ENCODE measurements at places on chromosomes 13 and 19.

- no peak for DNase-seq
Measured at GRCh38 chr19:1066251-1066747, 668 bp upstream of the ARHGAP45 start.

DNA sequence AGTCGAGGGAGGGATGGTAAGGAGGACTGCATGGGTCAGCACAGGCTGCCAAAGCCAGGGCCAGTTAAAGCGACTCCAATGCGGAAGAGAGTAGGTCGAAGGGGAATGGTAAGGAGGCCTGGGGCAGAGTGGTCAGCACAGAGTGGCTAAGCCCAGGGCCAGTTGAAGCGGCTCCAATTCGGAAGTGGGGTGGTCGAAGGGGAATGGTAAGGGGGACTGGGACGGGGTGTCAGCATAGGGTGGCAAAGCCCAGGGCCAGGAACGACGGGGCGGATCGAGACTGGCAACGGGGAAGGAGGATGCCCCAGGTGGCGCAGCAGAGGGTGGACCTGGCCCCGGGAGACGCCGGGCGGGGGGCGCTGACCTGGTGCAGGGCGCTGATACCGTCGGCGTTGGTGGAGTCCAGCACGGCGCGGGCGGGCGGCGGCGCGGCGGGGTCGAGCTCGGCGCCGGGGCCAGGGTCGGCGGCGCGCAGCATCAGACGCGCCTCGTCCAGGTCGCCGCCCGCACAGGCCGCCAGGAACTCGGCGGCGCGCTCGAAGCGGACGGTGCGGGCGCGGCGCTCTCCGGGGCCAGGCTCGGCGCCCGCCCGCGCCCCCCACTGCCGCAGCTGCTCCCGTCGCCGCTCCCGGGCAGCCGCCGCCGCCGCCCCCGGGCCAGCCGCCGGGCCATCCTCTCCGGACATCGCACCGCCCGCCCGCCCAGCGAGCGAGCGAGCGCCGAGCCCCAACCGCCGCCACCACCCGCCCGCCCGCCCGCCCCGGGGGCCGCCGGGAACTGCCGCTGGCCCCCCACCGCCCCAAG, at the start of gene PPP1R12C:
Gene PPP1R12C, minus strand, starts transcription at position 779 of the 804 bp plus-strand sequence. Its CDS starts 94 bp downstream, at position 685.
- no peak for DNase-seq

GRCh38 chr13:79722885-79723445, 242.0 kb downstream of the NDFIP2 start:
- DNase-seq: no peak

DNA sequence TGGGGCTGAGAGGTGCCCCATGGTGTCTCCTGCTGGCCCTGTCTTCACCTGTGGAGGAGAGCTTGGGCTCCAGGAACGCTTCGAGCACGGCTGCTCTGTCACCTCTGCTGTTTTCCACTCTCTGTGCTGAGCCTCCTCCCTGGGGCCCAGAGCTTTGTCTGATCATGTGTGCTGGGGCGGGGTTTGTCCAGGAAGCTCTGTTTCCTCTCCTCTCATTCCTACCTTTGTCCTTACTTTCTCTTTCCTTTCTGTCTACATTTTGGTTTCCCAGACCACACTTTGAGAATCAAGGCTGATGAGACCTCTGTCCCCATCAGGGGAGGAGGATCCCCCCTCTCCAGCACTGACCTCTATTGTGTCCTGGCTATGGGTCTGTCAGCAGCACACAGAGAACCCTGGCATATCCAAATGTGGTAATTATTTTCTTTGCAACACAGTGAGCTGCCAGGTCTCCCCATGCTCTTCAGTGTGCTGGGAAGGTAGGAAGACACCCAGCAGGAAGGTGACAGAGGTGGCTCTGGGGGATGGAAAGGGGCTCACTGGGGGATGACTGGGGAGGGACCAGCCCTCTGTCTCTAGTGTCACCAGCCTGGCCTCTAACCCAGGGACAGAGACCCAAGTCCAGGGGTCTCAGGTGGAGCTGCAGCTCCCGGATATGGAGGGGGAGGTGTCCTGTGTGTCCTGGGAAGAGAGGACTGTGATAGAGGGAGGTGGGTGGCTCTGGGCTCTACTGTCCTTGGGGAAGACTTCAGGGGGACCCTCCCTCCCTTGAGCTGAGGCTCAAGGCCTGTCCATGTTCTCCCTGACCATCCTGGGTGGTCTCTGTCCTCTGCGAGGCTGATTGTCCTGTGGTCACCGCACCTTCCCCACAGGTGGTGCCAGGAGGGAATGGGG, at the start of gene CEACAM1:
Gene CEACAM1, minus strand, starts transcription at position 128 of the 894 bp plus-strand sequence. Its CDS starts 107 bp downstream, at position 21.
- DNase-seq: no peak

- DNase-seq: no peak
Measured at GRCh38 chr13:24921003-24921402, 157.0 kb downstream of the RNF17 start.

- DNase-seq: peak; percentile 87
Measured at GRCh38 chr13:94435604-94436226, 43.8 kb downstream of the DCT start.

DNA sequence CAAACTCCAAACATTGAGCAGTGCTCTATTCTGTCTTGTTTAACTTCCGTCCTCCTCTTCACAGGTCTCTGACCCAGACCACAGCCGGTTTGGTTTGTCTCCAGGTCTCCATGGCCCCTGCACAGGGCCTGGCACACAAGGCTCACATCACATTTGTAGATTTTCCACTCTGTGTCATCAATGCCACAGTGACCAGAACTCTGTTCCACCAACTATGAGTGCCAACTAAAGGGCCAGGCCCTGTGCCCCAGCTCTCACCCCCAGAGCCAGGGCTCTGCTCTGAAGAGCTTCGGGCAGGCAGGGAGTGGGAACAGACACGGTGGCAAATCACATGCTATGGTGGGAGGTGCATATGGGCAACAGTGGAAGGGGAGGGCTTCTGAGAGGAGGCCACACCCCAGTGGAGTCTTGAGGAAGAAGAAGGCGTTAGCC, 16.0 kb downstream of the SMG9 start:
- no peak for DNase-seq

- peak; percentile 85 for DNase-seq
Measured at GRCh38 chr13:67231289-67232000, 1.3 kb upstream of the PCDH9 start.

- no peak for DNase-seq
Measured at GRCh38 chr13:76035711-76036110, 399.6 kb downstream of the LMO7 start.

DNA sequence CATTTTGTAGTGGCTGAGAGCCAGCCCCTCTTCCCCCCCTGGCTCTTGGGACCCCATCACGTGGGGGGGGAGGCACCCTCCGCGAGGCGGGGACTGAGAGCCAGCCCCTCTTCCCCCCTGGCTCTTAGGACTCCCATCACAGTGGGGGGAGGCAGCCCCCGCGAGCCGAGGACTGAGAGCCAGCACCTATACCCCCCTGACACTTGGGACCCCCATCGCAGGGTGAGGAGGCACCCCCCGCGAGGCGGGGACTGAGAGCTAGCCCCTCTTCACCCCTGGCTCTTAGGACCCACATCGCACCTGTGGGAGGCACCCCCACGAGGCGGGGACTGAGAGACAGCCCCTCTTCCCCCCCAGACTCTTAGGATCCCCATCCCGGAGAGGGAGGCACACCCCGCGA, 2426.5 kb upstream of the PCDH20 start:
- no peak for DNase-seq

GRCh38 chr13:111510502-111511218, 190.2 kb downstream of the TEX29 start:
- DNase-seq: no peak

- DNase-seq: peak; percentile 98
Measured at GRCh38 chr19:49676136-49676783, 811 bp upstream of the PRMT1 start.

- DNase-seq: no peak
Measured at GRCh38 chr13:41054919-41055619, 6.2 kb upstream of the WBP4 start.

DNA sequence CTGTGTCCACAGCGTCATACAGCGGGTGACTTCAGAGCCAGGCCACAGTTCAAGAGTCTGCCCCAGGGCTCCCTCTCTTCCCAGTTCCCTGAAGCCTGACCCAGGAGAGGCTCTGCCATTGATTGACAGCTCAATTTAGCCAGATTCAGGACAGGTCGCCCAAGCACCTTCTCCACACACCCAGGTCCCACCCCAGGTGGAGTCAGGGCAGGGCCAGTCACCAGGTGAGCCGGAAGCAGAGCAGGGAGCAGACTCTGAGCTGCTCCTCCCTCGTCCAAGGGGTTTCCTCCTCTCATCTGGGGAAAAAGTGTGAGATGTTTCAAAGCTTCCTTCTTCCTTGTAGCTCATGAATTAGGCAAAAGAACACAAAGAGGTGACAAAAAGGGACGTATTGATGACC, 5.6 kb downstream of the CEACAM7 start:
- no peak for DNase-seq

DNA sequence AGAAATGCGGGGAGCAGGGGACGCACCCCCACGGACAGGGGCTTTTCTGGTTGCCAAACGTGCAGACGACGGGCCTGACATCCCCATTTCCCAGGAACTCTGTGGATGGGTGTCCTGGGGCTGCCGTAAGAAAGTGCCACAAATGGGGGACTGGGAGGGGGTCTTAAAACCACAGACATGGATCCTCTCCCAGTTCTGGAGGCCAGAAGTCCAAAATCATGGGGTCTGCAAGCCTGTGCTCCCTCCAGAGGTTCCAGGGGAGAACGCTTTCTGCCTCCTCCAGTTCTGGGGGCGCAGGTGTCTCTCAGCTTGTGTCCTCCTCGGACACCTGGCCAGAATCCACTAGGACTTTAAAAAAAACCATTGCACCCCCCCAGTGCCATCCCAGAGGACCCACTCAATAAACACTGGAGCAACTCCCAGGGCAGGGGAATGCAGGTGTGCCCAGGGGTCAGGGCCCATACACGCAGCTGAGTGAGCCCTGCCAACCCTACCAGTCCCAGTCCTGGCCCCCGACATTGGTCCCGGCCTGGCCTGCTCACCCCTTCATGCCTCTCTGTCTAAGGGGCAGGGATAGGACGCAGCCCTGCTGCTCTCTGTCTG, 103.9 kb downstream of the GADD45B start:
- no peak for DNase-seq

GRCh38 chr19:51242881-51243630, 7.8 kb upstream of the SIGLECL1 start:
- no peak for DNase-seq

GRCh38 chr19:8654591-8655339, 24.3 kb downstream of the NFILZ start:
- DNase-seq: no peak

- no peak for DNase-seq
Measured at GRCh38 chr19:29550896-29551295, 25.1 kb downstream of the VSTM2B start.

DNA sequence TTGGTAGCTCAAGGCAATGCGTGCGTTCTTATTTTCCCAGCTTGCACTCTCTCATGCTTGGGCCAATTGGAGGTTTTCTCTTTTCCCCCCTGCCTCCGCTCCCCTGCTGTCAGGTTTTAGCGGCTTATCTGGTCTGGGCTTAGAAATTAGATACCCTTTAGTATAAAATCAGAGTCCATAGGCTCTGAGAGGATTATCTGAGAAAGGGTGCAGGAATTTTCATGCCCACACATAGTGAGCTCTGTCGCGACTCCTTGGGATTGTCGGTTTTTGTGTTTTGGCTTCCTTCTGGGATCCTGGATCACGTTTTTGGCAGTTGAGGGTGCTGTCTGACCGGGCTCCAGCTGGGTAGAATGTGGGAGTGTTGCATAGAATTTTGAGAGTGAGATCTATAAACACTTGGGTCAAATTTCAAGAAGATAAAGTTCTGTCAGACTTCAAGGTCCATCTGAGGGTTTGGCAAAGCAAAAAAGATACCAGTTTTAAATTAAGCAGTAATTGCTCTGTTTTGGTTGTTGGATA, 12.4 kb downstream of the CHAF1A start:
- no peak for DNase-seq

GRCh38 chr19:35399231-35399630, 28.4 kb downstream of the GPR42 start:
- no peak for DNase-seq

DNA sequence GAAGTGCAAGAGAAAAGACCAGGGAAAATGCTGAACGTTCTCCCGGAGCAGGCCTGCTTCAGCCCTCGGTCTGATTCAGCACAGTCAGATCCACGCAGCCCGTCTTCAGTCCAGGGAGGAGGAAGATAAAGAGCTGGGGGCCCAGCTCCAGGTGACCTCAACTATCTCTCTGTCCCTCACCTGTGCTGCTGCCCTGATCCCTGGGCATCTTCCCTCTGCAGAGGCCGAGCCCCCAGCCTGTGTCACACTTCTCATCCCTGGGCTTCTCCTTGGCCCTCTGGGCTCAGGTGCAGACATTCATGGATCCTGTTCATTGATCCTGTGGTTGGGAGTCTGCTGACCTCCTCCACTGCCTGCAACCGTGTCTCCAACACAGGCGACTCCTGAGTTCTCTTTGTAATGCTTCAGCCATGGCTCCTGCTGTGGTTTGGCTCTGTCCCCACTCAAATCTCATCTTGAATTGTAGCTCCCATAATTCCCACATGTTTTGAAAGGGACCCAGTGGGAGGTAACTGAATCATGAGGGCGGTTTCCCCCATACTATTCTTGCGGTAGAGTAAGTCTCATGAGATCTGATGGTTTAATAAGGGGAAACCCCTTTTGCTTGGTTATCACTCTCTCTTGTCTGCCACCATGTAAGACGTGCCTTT, 27.9 kb downstream of the COL4A2 start:
- no peak for DNase-seq

DNA sequence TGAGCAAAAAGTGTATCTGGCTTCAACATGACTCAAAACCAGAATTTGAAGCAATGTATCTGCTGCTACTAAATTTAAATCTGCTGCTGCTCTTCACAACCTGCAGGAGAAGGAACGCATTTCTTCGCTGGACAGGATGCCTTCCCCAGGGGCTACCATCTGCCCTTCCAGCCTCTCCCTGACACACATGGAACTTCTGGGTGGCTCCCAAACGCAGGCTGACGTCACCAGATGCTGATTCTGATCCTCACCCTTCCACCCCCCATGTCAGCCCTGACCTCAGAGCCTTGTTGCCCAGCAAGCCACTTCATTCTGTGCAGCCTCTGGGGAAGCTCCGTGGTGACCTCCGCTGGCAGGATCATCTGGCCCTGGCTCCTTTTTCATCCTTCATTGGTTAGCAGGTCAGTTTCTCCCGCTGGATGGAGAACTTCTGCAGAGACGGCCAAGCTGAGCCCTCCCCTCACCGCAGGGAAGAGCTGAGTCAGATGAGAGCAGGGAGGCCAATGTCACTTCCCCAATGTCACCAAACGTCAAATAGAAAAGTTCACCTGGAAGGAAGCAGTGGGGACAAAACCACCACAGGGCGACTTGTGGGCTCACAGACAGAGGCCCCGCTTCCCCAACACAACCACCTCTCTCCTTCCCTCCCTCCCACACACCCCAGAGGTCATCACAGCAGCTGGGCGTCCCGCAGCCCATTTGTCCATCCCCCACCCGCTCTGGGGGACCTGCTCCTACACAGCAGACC, 14.0 kb upstream of the RAB20 start:
- no peak for DNase-seq

- no peak for DNase-seq
Measured at GRCh38 chr19:23771316-23771715, 12.6 kb upstream of the ZNF681 start.

DNA sequence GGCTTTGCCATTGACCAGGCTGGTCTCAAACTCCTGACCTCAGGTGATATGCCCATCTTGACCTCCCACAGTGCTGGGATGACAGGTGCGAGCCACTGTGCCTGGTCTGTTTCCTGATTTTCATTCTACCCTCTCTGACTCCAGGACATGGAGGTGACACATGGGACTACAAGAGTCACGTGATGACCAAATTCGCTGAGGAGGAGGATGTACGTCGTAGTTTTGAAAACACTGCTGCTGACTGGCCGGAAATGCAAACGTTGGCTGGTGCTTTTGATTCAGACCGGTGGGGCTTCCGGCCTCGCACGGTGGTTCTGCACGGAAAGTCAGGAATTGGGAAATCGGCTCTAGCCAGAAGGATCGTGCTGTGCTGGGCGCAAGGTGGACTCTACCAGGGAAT, 40.2 kb downstream of the NLRP5 start:
- no peak for DNase-seq
